Left kidney (tissue), 8 donors: ENCODE measurements at places on chromosomes 2 and 18. TPM values are rescaled to one million over a fixed set of nuclear protein-coding genes. Genes with fewer than 3 reads are reported as not detected.

DNA sequence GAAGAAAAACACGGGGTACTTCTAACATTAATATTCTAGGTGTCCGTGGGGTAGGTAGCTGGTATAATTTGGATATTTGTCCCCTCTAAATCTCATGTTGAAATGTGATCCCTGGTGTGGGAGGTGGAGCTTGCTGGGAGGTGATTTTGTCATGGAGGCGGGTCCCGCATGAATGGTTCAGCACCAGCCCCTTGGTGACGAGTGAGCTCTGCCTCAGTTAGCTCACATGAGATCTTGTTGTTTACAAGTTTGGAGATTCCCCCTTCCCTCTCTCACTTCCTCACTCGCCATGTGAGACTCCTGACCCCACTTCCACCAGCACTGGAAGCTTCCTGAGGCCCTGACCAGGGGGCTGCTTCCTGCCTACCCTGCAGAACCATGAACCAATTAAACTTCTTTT lies 35.4 kb upstream of the DNER start:
- no peak for DNase-seq

Gene TRIM43
- 0.62 TPM for polyA plus RNA-seq

Gene GPR45
- polyA plus RNA-seq = not detected

GRCh38 chr2:96685577-96686459 lies 43.3 kb downstream of the FER1L5 start:
- DNase-seq = peak; percentile 41

GRCh38 chr2:158963071-158963470 lies 5.4 kb upstream of the TANC1 start:
- DNase-seq = no peak

- DNase-seq = no peak
These were observed 44.9 kb upstream of the TTC39C start for GRCh38 chr18:23969664-23970063.

- DNase-seq = no peak
These were observed 532.7 kb downstream of the CPS1 start for GRCh38 chr2:211089127-211089526.

GRCh38 chr2:165778187-165778556 lies 15.9 kb downstream of the GALNT3 start:
- DNase-seq = no peak

Gene LHCGR
- 0.37 TPM for polyA plus RNA-seq
